ENCODE measurements at places on chromosomes 13 and 19. TPM values are rescaled to one million over a fixed set of nuclear protein-coding genes. Genes with fewer than 3 reads are reported as not detected.

ZNF723 gene
- not detected for total RNA-seq

ZNF177 gene
- total RNA-seq: 1.5 TPM

F2RL3 gene
- not detected for total RNA-seq

FREM2 gene
- total RNA-seq: not detected

SYNE4 gene
- not detected for total RNA-seq

LRG1 gene
- total RNA-seq: not detected

CCNE1 gene
- total RNA-seq: 4.7 TPM

PSG11 gene
- not detected for total RNA-seq

ZNF865 gene
- total RNA-seq: 2.4 TPM

HIPK4 gene
- total RNA-seq: 0.49 TPM

MYPOP gene
- 1.6 TPM for total RNA-seq

PSG7 gene
- total RNA-seq: 0.16 TPM

ZNF844 gene
- total RNA-seq: 7.3 TPM

ETV2 gene
- total RNA-seq: 0.65 TPM

F7 gene
- under 0.01 TPM for total RNA-seq

MEIOSIN gene
- not detected for total RNA-seq

MBD3L3 gene
- not detected for total RNA-seq

RBM42 gene
- total RNA-seq: 46.0 TPM

SERP2 gene
- total RNA-seq: 4.1 TPM

VSTM1 gene
- not detected for total RNA-seq

RNF113B gene
- not detected for total RNA-seq

POU4F1 gene
- not detected for total RNA-seq

SMIM44 gene
- not detected for total RNA-seq

SMIM24 gene
- not detected for total RNA-seq

KIR2DL3 gene
- not detected for total RNA-seq

PLEKHJ1 gene
- total RNA-seq: 37.4 TPM

KANK3 gene
- total RNA-seq: 0.16 TPM

PRSS57 gene
- not detected for total RNA-seq

C13orf42 gene
- total RNA-seq: not detected

FGF21 gene
- total RNA-seq: not detected

POSTN gene
- 26.4 TPM for total RNA-seq

TNFSF11 gene
- total RNA-seq: 0.16 TPM

ZNF530 gene
- total RNA-seq: 3.8 TPM

C1QTNF9B gene
- not detected for total RNA-seq

NCAN gene
- total RNA-seq: not detected

ZSCAN4 gene
- total RNA-seq: not detected

FARSA gene
- 46.8 TPM for total RNA-seq

ZNF253 gene
- 4.4 TPM for total RNA-seq

ZNF491 gene
- total RNA-seq: 4.7 TPM

FLT1 gene
- 0.73 TPM for total RNA-seq

ZNF420 gene
- total RNA-seq: 8.9 TPM

ZNF534 gene
- total RNA-seq: not detected

FCHO1 gene
- total RNA-seq: 0.32 TPM

BCAM gene
- 3.6 TPM for total RNA-seq

LHB gene
- total RNA-seq: 0.49 TPM

PBX4 gene
- 3.4 TPM for total RNA-seq

TBC1D4 gene
- total RNA-seq: 43.0 TPM

DNAAF3 gene
- total RNA-seq: 0.24 TPM

CLEC17A gene
- total RNA-seq: not detected

CEACAM7 gene
- total RNA-seq: not detected

RGS9BP gene
- 0.81 TPM for total RNA-seq

Measured in hair follicle dermal papilla cell (primary cell).